EH (cell line): ENCODE measurements at places on chromosomes 12 and 14.
A peak's percentile ranks its signal among the peaks of the same experiment; 100 is the strongest.

GRCh38 chr14:56491299-56492285 is 88.0 kb upstream of the TMEM260 start:
- DNase-seq = peak; percentile 53

- DNase-seq = no peak
Observed at GRCh38 chr12:4120316-4120917, 153.1 kb upstream of the CCND2 start.

GRCh38 chr12:96208346-96208745 is 14.2 kb downstream of the ELK3 start:
- peak; percentile 91 for DNase-seq

- no peak for DNase-seq
Observed at GRCh38 chr12:51811203-51812202, 37.0 kb downstream of the FIGNL2 start.
